ENCODE measurements at places on chromosomes 6 and 20. TPM values are rescaled to one million over a fixed set of nuclear protein-coding genes. Genes with fewer than 3 reads are reported as not detected.
A peak's percentile ranks its signal among the peaks of the same experiment; 100 is the strongest.

- no peaks in the 10 kb centered on the region for H3K36me3 ChIP-seq
- H3K4me1 ChIP-seq: peaks cover 6% of the 10 kb centered on the region
- no peak overlapping the region for H3K4me3 ChIP-seq
- DNase-seq: peak; percentile 20
- H3K27me3 ChIP-seq: no peaks in the 10 kb centered on the region
- H3K27ac ChIP-seq: no peak overlapping the region
Observed at GRCh38 chr6:11083491-11083890, 10.1 kb upstream of the SMIM13 start.

GRCh38 chr20:19008497-19008896 lies 194.9 kb downstream of the SCP2D1 start:
- H3K27ac ChIP-seq: no peak overlapping the region
- H3K27me3 ChIP-seq: no peaks in the 10 kb centered on the region
- no peak for DNase-seq
- H3K4me1 ChIP-seq: no peaks in the 10 kb centered on the region

GRCh38 chr20:9955646-9956045 lies 79.1 kb upstream of the ANKEF1 start:
- no peak overlapping the region for H3K27ac ChIP-seq
- H3K4me1 ChIP-seq: peaks cover 13% of the 10 kb centered on the region
- H3K36me3 ChIP-seq: no peaks in the 10 kb centered on the region
- H3K27me3 ChIP-seq: no peaks in the 10 kb centered on the region

- peaks cover 15% of the 10 kb centered on the region for H3K4me1 ChIP-seq
- H3K36me3 ChIP-seq: no peaks in the 10 kb centered on the region
- no peak overlapping the region for H3K27ac ChIP-seq
- no peak overlapping the region for H3K4me3 ChIP-seq
- H3K27me3 ChIP-seq: peaks cover 12% of the 10 kb centered on the region
- no peak for DNase-seq
Observed at GRCh38 chr6:107709341-107709740, 114.8 kb downstream of the SCML4 start.

DNA sequence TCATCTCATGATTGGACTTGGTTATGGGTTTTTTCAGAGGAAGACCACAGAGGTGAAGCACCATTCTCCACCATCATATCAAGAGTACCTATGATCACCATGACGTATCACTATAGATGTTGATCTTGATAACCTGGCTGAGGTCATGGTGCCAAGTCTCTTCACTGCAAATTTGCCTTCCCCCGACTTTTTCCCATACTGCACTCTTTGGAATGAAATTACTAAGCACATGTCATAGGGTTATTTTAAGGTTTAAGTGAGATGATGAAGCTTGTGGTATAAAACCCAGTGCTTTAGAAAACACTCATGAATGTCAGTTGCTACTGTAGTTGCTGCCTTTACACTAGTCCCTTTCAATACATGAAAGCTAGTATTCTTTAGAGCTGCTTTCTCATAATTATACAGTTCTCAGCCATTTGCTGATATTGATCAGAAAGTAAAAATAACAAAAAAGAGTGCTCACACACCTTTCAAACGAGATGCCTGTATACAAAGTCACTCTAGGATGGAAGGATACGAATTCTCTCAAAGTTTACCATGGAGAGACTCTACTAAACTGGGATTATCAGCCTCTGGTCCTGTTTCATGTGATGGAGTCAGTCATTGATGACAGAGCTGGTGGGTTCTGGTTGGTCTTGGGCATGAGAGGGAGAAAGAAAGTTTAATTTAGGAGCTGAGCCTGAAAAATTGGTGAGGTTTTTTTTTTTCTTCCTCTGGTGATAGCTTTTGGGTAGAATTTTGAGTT lies 228.1 kb downstream of the PRL start:
- H3K4me1 ChIP-seq: peaks cover 8% of the 10 kb centered on the region
- DNase-seq: no peak
- H3K4me3 ChIP-seq: no peak overlapping the region
- H3K27me3 ChIP-seq: no peaks in the 10 kb centered on the region

GRCh38 chr6:136562211-136562610 lies 12.0 kb upstream of the MAP7 start:
- peaks cover 44% of the 10 kb centered on the region for H3K36me3 ChIP-seq
- H3K4me3 ChIP-seq: no peak overlapping the region
- no peak for DNase-seq
- H3K27me3 ChIP-seq: no peaks in the 10 kb centered on the region
- no peak overlapping the region for H3K27ac ChIP-seq

- no peak overlapping the region for H3K27ac ChIP-seq
- no peaks in the 10 kb centered on the region for H3K4me1 ChIP-seq
- peaks cover 24% of the 10 kb centered on the region for H3K27me3 ChIP-seq
- H3K4me3 ChIP-seq: no peak overlapping the region
- H3K36me3 ChIP-seq: peaks cover 5% of the 10 kb centered on the region
Observed at GRCh38 chr20:48831718-48832404, 4.1 kb upstream of the PREX1 start.

DNA sequence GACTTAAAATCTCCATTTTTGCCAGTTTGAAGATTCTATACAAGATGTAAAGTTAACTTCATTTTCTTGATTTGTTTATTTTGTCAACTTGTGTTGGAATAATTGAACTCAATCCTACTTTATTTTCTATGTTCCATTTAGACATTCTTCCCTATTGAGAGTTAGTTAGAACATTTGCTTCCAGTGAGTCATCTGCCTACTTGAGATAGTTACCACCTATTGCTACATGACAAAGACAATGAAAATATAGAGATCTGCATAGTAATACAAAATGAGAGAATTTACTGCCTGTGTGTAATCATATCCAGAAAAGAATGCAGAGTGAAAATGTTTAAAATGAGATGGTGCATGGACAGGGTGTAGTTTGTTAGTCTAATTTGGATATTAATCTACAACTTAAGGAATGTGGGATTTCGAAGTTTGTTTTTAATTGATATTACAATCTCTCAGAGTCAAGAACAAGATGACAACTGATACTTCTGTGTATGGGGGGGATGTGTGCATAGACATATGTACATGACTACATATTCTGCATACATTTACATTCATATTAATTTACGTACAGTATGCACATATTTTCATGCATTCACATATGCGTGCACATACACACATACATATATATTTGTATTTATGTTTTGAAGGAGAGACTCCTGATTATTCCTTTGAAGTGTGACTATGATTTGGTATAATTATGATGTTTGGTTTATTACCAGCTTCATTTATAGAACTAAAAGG lies 420.1 kb downstream of the NKAIN2 start:
- peaks cover 38% of the 10 kb centered on the region for H3K4me1 ChIP-seq
- H3K27ac ChIP-seq: peak overlapping the region; percentile 96
- peak; percentile 60 for DNase-seq

- H3K4me3 ChIP-seq: no peak overlapping the region
- H3K27ac ChIP-seq: no peak overlapping the region
- no peaks in the 10 kb centered on the region for H3K27me3 ChIP-seq
- DNase-seq: no peak
- peaks cover 15% of the 10 kb centered on the region for H3K4me1 ChIP-seq
- no peaks in the 10 kb centered on the region for H3K36me3 ChIP-seq
Observed at GRCh38 chr6:155791186-155791585, 335.5 kb upstream of the NOX3 start.

DNA sequence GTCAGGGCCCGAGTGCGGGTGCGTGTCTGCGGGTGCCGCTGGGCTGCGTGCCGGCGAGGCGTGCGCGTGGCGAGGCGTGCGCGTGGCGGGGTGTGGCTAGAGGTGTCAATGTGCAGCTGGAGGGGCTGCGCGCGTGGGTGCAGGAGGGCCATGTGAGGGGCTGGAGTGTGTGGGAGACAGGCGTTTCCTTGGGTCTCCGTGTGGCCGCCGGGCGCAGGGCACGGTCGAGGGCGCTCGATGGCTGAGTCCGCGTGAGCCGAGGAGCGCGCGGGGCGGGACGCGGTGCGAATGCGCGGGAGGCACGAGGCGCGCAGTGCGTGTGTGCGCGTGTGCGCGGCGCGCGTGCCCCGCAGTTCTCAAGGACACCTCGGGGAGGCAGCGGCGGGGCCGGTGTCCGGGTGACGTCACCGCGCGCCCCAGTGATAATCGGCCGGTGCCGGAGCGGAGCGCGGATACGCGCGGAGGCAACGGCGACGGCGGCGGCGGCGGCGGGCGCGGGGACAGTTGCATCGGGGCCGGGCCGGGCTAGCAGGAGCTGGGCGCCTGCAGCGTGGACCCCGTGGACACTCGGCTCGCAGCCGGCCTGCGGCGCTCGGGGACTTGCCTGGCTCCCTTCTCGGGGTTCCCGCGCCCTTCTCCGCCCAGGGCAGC lies 38.7 kb downstream of the YTHDF1 start:
- peaks cover 13% of the 10 kb centered on the region for H3K36me3 ChIP-seq
- DNase-seq: no peak
- H3K27me3 ChIP-seq: peaks cover 45% of the 10 kb centered on the region
- H3K4me1 ChIP-seq: no peaks in the 10 kb centered on the region

DNA sequence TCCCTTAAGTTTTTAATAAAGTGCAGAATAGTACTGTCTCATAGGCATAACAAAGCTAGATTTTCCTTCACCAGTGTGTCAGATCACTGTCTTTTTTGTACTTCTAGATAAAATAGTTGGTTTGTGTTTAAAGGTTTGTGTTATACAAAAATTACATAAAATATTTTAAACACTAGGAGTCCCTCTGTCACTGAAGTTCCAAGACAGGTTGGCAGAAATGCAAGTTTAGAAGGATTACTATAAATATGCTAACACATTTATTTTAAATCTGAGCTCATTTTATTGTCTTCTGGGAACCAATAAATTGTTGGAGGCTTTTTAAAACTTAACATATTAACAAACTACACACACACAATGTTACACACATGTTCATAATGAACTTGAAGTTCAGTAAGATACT lies 30.8 kb upstream of the RUNX2 start:
- H3K27ac ChIP-seq: no peak overlapping the region
- DNase-seq: no peak
- H3K4me3 ChIP-seq: no peak overlapping the region
- H3K36me3 ChIP-seq: no peaks in the 10 kb centered on the region

DNA sequence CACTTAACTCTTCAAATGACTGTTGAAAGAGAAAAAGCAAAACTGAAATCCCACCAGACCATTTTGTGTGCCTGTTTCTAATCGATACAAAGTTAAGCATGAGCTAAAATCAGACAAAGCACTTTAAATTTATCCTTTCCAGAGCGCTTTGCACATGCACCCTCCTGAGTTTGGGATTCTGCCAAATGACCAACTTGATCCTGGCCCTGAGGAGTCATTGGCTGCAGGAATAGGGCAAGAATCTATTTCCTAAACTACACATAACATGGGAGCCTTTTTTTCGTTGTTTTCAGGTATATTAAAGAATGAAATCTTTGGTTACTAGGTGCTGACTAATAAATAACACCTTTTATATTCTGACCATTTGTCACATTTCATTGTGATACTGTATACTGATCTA lies 23.8 kb upstream of the MTHFD1L start:
- no peak overlapping the region for H3K27ac ChIP-seq
- DNase-seq: peak; percentile 18

- H3K4me3 ChIP-seq: no peak overlapping the region
- H3K36me3 ChIP-seq: no peaks in the 10 kb centered on the region
- H3K27me3 ChIP-seq: peaks cover 20% of the 10 kb centered on the region
- H3K27ac ChIP-seq: no peak overlapping the region
Observed at GRCh38 chr6:95084867-95085266, 492.5 kb upstream of the MANEA start.

GRCh38 chr20:40958598-40958997 lies 70.0 kb upstream of the TOP1 start:
- no peaks in the 10 kb centered on the region for H3K36me3 ChIP-seq
- H3K4me3 ChIP-seq: no peak overlapping the region
- no peak overlapping the region for H3K27ac ChIP-seq
- DNase-seq: no peak
- peaks cover 12% of the 10 kb centered on the region for H3K4me1 ChIP-seq
- no peaks in the 10 kb centered on the region for H3K27me3 ChIP-seq

GRCh38 chr6:52209770-52210169 lies 23.6 kb downstream of the IL17A start:
- H3K4me3 ChIP-seq: no peak overlapping the region
- no peaks in the 10 kb centered on the region for H3K4me1 ChIP-seq
- no peak overlapping the region for H3K27ac ChIP-seq
- peaks cover 14% of the 10 kb centered on the region for H3K27me3 ChIP-seq

GRCh38 chr6:11414176-11414963 lies 123.2 kb upstream of the TMEM170B start:
- H3K4me1 ChIP-seq: peaks cover 6% of the 10 kb centered on the region
- no peak overlapping the region for H3K4me3 ChIP-seq
- peak; percentile 70 for DNase-seq
- H3K36me3 ChIP-seq: no peaks in the 10 kb centered on the region

DNA sequence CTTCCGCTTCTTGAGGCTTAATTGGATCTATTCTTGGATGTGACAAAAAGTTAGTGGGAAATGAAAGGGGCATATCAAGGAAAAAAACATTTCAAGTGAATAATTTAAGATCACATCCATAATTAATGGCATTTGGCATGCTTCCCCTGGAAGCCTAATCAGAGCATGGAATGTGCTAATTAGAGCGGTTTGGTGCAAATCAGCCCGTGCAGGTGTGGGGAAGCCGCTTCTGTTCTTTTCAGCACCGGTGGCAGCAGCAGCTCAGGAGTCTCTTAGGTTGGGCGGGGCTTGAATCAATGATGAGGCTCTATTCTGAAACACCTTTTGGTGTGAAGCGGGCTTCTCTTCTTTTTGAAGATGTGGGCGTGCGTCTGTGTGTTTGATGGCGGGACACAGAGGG lies 301.2 kb downstream of the LRFN2 start:
- no peaks in the 10 kb centered on the region for H3K27me3 ChIP-seq
- H3K4me1 ChIP-seq: no peaks in the 10 kb centered on the region

DNA sequence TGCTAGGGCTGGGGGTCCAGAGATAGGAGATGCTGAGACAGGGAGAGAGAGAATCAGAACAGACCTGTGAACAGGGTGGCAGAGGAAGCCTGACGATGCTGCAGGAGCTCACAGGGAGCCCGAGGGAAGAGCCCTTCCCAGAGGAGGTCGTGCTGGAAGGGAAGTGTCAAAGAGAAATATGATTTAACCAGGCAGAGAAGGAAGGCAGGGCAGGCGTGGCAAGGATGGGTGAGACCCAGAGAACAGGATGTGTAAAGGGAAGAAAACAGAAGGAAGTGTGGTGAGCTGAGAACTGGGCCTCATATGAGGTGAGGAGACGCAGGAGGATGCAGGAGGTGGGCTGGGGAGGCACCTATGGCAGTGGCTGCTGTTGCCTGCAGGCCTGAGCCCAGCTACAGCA lies 105.6 kb downstream of the ZDHHC14 start:
- H3K27ac ChIP-seq: no peak overlapping the region
- DNase-seq: no peak
- H3K36me3 ChIP-seq: no peaks in the 10 kb centered on the region

Gene GSTA3
- not detected for total RNA-seq

Gene HSPA1B
- 51.6 TPM for total RNA-seq

Gene SLC35F1
- not detected for total RNA-seq

Gene SCAF8
- total RNA-seq: 41.0 TPM

Gene DSP
- 163 TPM for total RNA-seq

Gene KHDC1
- 1.3 TPM for total RNA-seq

Gene MTFR2
- 6.0 TPM for total RNA-seq

Gene HRH3
- total RNA-seq: not detected

Gene TRMT11
- 28.8 TPM for total RNA-seq

Gene YIPF3
- 72.9 TPM for total RNA-seq

Gene SIRPA
- total RNA-seq: 23.6 TPM

Gene MROH8
- total RNA-seq: 1.1 TPM

All from MCF 10A (cell line).